ENCODE measurements at places on chromosomes 3 and 15.

DNA sequence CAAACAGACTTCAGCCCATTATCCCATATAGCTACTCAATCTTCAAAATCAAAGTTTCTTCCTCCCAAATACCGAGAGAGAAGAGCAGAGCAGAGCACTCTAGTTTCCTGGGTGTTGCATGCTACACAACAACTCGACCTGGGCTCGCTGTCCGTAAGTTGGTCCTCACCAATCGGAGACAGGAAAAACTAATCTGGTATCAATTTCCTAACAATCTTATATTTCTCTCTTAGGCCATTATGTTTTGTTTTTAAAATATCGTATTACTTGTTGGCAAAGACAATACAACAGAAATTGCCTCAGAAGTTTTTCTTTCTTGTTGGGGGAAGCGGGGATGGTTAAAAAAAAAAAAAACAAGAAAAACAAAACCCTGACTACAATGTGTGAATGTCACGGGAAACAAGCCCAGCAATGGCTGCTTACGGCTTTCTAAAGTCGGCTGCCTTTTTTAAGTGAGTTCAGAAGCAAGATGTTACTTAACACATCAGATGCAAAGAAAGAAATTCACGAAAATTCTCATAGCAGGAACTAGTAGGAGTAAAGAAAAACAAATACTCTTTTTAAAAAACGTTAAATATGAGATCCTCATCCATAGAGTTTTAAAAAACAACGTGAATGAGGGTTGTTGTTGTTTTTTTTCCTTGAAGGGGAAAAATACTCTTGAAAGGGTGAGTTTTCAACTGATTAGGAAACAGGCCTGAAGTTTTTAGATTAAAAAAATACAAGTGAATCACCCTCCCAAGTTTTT lies 1.9 kb downstream of the VGLL4 start:
- DNase-seq: no peak

GRCh38 chr3:77446084-77446483 lies 406.2 kb downstream of the ROBO2 start:
- DNase-seq: no peak

DNA sequence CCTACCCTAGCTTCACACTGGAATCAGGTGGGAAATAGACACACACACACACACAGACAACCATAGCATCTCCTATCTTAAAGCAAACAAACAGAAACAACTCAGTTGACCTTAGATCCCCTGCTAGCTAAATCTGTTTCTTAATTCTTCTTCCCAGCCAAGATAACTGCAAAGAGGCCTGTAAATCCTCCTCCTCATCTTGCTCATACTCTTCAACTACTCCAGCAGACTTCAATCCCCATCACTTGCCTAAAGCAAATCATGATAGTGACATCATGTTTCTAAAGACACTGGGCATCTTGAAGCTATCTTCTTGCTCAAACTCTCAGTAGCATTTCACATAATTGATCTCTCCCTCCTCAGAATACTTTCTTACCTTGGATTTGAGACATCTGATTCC lies 303.0 kb downstream of the RBMS3 start:
- DNase-seq: no peak

GRCh38 chr15:27457766-27458165 lies 486.8 kb downstream of the GABRG3 start:
- DNase-seq: no peak
